ENCODE measurements at places on chromosomes 5 and 9. TPM values are rescaled to one million over a fixed set of nuclear protein-coding genes. Genes with fewer than 3 reads are reported as not detected.

The SHC3 gene
- total RNA-seq = not detected

The SYK gene
- total RNA-seq = 242 TPM

The C5 gene
- 10.4 TPM for total RNA-seq

GRCh38 chr5:77628840-77629508 is 9.5 kb downstream of the OTP start:
- peak; percentile 58 for DNase-seq
- no peak overlapping the region for H3K27ac ChIP-seq
- peak overlapping the region; percentile 62 for H3K4me3 ChIP-seq
- H3K36me3 ChIP-seq = no peaks in the 10 kb centered on the region
- H3K4me1 ChIP-seq = peaks cover 48% of the 10 kb centered on the region

- no peak overlapping the region for H3K4me3 ChIP-seq
- no peak for DNase-seq
- H3K27ac ChIP-seq = no peak overlapping the region
- no peaks in the 10 kb centered on the region for H3K4me1 ChIP-seq
Observed at GRCh38 chr5:129935626-129936025, 31.4 kb downstream of the CHSY3 start.

DNA sequence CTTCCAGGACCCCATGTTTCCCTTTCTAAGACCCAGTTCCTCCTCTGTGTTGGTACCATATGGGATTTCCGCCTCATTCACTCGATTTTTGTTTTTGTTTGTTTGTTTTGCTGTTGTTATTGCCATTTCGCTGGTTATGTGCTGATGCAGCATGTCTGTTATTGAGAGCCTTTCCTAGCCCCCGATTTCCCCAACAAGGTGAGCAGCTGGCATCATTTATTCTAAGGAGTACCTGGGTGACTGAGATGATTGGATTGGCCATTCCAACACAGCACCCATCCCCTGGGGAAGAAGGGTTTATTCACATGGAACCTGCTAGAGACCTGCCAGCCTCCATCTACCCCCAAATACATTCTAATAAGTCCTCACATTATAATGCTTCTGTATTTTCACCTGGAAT is 2.7 kb downstream of the GLRA1 start:
- H3K36me3 ChIP-seq = no peaks in the 10 kb centered on the region
- no peak overlapping the region for H3K27ac ChIP-seq
- DNase-seq = no peak
- no peaks in the 10 kb centered on the region for H3K4me1 ChIP-seq

GRCh38 chr9:19185191-19185590 is 45.3 kb upstream of the DENND4C start:
- DNase-seq = no peak
- peaks cover 9% of the 10 kb centered on the region for H3K4me1 ChIP-seq
- H3K4me3 ChIP-seq = no peak overlapping the region

- no peak overlapping the region for H3K27ac ChIP-seq
- no peaks in the 10 kb centered on the region for H3K27me3 ChIP-seq
- H3K36me3 ChIP-seq = no peaks in the 10 kb centered on the region
- no peak for DNase-seq
Observed at GRCh38 chr9:87158765-87159164, 211.5 kb upstream of the GAS1 start.

DNA sequence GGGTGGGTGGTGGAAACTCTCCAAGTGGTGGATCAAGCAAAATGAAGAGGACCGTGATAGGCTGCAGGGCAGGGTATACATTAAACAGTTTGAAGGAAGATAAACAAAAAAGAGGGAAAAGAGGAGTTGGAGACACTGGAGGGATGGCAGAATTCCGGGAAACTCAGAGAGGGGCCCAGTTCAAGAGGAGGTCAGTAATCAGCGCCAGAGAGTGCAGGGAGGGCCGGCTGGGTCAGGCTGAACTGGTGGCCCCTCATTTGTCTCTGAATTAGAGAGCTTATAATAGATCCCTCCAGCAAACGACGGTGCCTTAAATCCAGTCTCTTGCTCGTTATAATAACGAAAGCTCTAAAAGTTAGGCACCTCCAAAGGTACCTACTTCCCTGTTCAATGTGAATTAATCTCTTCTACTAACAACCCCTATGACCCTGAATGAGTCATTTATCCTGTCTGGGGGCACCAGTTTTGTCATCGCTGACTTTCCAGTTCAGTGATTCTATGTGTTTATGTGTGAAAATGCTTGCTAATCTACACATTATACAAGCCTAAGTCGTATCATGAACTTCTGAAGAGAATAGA is 2.4 kb upstream of the ZSWIM6 start:
- H3K27ac ChIP-seq = no peak overlapping the region
- peaks cover 28% of the 10 kb centered on the region for H3K4me1 ChIP-seq
- H3K27me3 ChIP-seq = peaks cover 3% of the 10 kb centered on the region
- no peaks in the 10 kb centered on the region for H3K36me3 ChIP-seq
- no peak overlapping the region for H3K4me3 ChIP-seq

GRCh38 chr9:78578072-78578471 is 281.1 kb downstream of the PSAT1 start:
- no peaks in the 10 kb centered on the region for H3K36me3 ChIP-seq
- H3K4me3 ChIP-seq = no peak overlapping the region
- no peaks in the 10 kb centered on the region for H3K27me3 ChIP-seq
- H3K4me1 ChIP-seq = no peaks in the 10 kb centered on the region

DNA sequence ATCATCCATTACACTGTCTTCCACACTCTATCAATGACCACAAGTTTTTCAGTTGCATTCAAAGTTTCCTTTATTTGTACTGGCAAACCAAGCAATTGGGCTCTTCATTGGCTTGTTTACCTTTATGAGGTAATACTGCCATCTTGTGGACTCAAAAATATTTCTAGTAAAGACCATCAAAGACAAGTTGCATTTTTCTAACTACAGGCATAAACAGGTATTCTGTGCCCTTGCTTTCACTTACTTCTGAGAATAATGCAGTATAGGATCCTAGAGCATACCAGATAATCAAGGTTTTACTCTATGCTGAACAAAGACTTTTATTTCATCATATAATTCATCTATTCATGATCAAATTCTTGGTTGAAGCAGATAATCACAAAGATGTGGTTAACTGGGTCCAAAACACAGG is 173.7 kb upstream of the POU5F2 start:
- H3K36me3 ChIP-seq = no peaks in the 10 kb centered on the region
- H3K27ac ChIP-seq = no peak overlapping the region
- no peak overlapping the region for H3K4me3 ChIP-seq

DNA sequence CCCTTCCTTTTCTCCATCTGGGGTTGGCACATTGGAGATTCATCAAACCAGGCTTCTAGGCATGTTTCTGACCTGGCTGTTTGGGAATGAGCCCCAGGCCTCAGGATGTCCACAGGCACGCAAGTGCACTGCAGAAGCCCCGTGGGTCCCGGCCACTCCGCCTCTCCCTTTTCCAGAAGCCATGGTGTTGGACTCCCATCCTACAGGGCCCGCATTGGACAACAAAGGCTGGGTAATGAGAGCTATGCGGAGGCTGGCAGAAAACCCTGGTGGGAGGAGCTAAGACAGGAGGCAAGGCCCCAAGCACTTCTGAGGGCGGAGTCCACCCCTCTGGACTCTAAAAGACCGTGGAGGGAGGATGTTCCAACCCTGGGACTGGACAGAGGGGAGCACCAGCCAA is 160.6 kb downstream of the OLFM1 start:
- no peaks in the 10 kb centered on the region for H3K4me1 ChIP-seq
- no peaks in the 10 kb centered on the region for H3K36me3 ChIP-seq
- no peak overlapping the region for H3K27ac ChIP-seq
- H3K4me3 ChIP-seq = no peak overlapping the region
- DNase-seq = no peak
- H3K27me3 ChIP-seq = no peaks in the 10 kb centered on the region

DNA sequence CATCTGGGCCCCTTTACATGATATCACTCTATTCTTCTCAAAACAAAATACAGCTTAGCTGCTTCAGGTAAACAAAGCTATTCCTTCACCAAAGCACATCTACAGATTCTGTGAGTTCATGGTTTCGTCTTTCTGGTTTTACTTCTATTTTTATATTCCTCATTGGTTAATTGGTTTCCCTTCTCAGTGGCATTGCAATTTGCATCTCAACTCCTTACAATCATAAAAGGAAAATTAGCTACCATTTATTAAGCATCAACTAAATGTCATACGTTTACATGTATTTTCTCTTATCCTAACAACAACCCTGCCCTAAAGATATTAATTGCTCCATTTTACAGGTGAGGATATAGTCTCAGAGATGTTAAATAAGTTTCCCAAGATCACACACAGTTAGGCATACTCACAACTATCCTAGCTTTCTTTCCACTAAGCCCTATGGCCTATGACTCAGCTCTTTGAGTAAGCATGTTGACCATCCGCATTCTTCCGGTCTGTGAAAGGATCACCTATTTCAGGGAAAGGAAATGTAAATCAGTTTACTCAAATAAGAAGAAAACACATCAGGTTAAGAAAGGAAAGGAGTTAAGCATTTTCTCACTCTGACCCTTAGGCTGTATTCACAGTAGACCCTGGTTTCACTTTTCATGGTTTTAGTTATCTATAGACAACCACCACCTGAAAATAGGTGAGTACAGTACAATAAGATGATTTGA is 146.1 kb downstream of the CAAP1 start:
- no peak for DNase-seq
- H3K27me3 ChIP-seq = no peaks in the 10 kb centered on the region
- H3K36me3 ChIP-seq = no peaks in the 10 kb centered on the region
- H3K27ac ChIP-seq = no peak overlapping the region

DNA sequence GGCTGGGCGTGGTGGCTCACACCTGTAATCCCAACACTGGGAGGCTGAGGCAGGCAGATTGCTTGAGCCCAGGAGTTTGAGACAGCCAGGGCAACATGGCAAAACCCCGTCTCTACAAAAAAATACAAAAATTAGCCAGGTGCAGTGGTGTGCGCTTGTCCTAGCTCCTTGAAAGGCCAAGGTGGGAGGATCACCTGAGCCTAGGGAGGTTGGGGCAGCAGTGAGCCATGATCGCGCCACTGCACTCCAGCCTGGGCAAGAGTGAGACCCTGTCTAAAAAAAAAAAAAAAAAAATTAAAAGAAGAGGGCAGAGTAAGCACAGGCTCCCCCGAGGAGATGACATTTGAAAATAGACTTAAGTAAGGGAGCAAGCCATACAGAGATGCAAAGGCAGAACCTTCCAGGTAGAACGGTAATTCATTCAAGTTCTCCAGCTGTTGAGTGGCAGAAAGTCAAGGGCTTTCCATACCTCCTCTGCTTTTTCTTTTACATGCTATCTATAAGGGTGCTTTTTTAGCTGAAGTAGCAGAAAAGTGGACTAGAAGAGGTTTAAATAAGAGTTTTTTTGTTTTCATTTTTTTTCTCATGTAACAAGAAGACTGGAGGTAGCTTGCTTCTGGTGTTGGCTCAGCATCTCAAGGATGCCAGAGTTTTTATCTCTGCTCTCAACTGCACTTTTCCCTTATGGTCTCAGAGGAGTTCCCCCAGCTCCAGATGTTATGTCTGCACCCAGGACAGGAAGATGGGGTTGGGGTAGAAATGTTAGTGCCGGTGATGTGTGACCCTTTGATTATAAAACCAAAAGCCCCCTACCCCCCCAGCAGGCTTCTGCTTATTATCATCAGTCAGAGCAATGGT is 40.8 kb downstream of the ERGIC1 start:
- H3K4me3 ChIP-seq = no peak overlapping the region
- peaks cover 47% of the 10 kb centered on the region for H3K4me1 ChIP-seq
- no peak overlapping the region for H3K27ac ChIP-seq
- no peaks in the 10 kb centered on the region for H3K27me3 ChIP-seq
- H3K36me3 ChIP-seq = peaks cover 14% of the 10 kb centered on the region

Data from B cell (primary cell).